ENCODE measurements at places on chromosomes 11 and 22.

DNA sequence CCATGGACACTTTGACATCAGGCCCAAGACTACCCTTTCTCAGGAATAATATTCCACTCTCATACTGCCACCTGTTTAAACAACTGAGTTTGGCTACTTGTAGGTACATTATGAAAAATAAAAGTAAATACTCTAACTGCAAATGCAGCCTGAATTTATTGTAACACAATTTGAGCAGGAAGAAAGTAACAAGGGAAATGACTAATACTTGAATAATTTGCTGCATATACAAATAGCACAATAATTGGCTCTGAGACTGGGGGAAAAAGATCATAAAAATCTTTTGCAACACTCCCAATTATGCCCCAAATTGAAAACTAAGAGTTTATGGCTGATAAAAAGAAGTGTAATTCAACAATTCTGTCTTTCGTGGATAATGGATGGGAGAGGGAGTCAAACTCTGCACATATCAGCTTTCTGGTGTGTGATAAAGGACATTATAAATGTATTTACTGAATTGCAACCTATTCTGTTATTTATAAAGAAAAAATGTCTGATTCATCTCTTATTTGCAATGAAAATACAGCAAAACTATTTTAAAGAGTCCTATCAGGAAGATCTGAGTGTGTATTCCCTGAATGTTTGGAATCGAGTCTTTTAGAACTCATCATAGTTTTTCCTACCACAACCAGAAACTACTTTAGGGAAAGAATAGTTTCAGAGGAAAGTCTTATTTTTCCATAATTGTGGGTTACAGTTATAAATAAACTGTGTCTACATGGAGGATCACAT lies 359.0 kb downstream of the JRKL start:
- peak; percentile 1 for DNase-seq

- DNase-seq: no peak
Observed at GRCh38 chr22:28773461-28773867, 969 bp downstream of the CCDC117 start.

DNA sequence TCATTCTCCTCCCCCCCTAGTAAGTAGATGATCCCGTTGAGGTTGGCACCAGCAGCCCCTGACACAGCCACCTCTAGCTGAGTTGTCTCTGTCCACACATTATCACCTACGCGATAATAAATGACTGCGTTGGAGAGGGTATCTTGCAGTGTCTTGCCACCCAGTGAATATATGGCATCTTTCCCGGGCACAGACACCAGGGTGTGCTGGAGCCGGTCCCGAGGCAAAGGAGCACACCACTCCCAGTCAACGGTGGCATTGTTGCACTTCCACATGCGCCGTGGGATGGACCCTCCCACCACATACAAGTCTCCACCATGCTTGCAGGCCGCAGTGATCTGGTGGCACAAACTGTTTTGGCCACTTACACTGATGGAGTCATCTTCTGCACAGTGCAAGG lies 5.4 kb downstream of the KBTBD4 start:
- no peak for DNase-seq

DNA sequence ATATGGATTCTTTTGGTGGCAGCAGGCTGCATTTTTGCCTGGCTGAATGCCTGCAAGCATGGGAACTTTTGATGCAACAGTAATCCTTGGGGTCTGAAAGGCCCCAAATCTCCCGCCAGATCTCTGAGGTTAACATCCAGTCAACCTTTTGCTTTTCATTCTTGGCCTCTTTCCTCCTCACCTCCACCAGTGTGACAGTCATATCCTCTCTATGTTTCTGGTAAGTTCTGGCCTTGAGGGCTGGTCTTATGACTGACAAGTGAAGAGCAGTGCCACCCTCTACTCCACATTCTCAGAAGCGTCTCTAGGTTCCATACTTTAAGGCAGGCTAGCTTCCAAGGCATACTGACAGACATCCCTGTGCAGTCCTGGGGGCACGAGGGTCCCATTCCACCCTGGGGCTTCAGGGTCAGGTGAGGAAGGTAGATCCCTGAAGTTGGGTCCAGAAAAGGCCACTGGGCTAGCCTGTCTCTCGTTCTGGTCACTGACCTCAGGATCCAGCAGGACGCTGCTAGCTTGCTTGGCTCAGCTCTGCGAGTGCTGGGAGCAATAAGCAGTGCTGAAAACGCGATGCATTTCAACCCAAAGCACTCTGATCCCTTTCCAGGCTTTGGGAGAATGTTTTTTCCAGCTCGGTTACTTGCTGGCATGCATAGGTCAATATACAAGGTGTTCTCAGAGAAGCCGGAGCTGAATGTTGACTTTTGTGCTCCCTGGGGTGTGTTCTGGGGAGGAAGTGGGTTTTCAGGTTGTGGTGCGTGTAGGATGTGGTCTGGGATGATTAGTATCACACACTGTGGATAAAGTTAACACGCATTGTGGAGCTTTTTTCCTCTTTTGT lies 75.2 kb downstream of the PTPRJ start:
- DNase-seq: no peak

GRCh38 chr11:100833276-100833675 lies 146.2 kb downstream of the ARHGAP42 start:
- DNase-seq: no peak

DNA sequence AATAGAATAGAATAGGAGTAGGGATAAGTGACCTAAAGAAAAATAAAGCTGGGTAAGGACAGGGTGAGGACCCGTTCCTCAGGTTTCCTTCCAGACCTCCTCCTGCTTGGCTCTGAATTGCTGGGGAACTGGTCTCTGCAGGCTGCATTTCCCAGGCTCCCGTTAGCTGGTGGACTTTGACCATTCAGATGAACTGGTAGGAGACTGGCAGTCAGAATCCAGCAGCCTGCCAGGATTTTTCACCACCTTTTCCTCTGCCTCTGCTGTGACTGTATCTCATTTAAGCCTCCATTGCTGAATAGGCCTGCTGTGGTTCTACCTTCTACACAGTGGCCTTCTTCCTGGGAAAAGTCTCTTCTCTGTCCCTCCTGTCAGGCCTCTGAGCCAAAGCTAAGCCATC lies 24.6 kb upstream of the SMPD1 start:
- no peak for DNase-seq

DNA sequence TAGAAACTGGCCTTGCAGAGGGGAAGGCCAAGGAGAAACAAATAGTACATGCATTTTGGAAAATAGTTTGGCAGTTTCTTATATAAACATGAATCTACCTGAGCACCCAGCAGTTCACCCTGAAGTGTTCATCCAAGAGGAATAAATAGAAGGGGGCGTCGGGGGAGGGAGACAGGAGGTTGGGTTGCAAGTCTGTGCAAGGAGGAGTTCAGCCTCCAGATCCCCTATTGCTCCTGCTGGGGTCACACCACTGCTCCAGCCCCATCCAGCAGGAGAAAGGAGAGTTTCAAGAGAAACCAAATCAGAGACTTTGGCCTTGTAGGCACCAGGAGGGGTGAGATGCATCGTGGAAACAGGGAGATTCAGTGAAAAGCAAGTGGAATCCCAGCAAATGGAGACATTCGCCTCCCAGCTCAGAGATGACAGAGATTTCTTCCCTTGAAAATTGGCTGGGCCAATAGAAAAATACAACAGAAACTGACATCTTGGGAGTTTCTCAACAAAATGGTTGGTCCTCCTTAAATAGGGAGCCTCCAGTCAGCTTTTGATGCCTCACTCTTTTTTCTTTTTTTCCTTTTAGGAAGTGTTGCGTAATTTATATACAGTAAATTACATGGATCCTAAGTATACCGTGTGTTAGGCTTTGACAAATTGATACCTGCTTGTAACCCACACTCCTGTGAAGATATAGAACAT lies 34.1 kb downstream of the OTOG start:
- DNase-seq: no peak

GRCh38 chr11:64100360-64100759 lies 64.6 kb downstream of the FLRT1 start:
- no peak for DNase-seq

DNA sequence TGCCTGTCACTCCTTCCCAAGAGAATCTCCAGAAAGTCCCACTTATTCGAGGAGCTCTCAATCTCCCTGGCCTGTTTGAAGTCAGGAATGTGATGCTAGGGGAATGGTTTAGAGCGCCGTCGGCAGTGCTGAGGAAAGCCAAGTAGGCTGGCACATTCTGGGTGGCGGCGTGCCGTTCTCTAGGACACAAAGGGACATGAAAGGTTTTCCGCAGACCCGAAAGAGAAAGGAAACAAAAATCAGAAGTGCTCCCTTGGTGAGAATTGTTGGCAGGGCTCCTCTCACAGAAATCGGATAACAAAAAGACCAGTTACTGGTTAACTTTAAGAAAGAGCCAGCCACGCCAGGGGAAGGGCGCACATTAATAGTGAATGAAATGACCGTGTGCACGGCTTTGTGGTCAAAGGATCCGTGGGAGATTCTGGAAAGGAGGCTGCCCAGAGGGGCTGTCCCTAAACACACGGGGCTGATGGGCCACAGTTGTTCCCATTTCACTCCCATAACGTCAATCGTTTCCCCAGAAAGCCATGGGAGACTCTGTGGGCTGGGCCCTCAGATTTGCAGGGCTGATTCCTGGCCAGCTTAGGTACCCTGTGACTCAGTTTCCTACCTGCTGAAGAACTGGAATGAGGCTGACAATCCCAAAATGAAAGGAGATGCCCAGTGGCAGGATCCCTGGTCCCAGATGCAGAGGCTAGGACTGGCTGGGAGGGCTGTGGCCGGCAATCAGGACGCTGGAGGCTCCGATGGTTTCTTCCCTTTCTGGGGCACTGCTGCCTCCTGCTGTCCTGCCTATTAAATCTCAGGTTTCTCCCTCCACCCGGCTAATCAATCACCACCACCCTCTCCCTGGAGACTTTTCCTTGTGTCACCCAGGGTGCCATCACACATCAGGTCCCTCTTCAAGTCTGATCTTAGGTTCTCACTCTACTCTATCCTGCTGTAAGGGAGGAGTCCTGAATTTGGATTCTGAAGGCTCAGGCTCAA lies 82.3 kb downstream of the RCN1 start:
- DNase-seq: peak; percentile 43

- DNase-seq: peak; percentile 38
Observed at GRCh38 chr11:6357222-6357621, 33.1 kb upstream of the SMPD1 start.

DNA sequence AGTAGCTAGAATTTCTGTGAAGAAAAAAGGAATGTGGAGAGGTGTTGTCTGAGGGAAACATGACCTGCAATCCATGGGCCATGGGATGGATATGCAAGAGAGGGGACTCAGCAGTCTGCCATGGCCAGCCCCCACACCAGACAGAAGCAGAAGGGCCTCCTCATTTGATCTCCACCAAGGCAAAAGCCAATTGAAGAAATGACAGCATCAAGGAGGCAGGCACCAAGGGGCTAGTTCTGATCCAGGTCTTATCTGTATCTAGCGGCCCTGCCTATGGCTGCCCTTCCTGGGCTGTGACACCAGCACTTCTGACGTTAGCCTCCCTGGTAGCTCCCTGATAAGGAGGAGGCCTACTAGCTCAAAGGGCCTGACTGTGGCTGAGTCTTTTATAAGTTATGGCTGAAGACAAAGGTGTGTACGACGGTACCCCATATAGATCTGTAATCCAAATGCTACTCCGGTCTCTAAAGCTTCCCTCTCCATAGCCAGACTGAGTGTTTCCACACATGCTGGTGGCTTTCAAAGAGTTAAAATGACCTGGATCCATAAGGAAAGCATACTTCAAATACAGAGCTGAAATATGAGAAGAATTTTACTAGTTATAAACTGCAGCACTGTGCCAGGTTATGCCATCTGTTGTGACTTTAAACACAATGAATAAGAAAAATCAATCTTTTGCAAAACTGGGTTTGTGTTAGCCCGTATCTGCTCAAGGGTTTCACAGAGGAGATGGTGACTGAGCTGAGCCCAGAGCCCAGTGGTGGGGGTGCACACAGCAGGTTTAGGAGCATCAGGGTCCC lies 34.4 kb downstream of the HIRA start:
- DNase-seq: no peak

GRCh38 chr22:30873086-30873650 lies 95.4 kb downstream of the MORC2 start:
- DNase-seq: no peak

GRCh38 chr11:78653294-78653909 lies 78.7 kb upstream of the NARS2 start:
- DNase-seq: no peak

DNA sequence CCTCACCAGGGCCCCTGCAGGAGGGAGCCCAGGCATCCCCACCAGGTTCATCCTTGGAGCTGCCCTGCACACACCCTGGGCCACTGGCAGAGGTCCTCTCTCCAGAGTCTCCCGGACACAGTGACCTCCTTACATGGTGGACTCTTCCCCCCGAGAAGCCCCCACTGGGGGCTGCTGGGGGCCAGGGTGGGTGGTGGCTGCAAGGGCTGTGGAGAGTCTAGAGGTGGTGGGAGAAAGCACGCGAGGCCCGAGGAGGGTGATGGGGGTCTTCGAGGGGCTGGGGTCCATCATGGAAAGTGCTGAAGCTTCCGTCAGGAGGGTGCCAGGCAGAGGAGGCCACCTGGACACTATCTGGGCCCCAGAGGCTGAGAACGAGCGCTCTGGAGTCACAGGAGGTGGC lies 17.6 kb downstream of the PGA5 start:
- DNase-seq: no peak

GRCh38 chr11:124670732-124671131 lies 2.8 kb downstream of the SIAE start:
- no peak for DNase-seq

DNA sequence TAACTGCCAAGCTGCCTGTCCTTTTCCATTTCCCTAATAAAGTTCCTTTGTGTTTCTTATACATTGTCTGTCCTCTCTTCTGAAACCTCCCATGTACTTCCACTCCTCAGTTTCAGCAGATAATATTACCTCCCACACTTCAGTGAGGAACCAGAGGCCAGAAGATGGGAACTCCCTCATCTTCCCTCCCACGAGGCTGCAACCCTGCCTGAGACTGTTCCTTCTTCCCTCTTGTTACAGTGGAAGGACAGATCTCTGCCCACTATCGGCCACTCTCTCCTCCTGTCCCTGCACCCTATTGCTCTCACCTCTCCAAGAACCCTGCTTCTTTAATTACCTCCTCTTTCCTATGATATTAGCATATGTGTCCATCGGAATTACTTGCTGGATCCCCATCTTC lies 38.1 kb upstream of the SWAP70 start:
- no peak for DNase-seq

DNA sequence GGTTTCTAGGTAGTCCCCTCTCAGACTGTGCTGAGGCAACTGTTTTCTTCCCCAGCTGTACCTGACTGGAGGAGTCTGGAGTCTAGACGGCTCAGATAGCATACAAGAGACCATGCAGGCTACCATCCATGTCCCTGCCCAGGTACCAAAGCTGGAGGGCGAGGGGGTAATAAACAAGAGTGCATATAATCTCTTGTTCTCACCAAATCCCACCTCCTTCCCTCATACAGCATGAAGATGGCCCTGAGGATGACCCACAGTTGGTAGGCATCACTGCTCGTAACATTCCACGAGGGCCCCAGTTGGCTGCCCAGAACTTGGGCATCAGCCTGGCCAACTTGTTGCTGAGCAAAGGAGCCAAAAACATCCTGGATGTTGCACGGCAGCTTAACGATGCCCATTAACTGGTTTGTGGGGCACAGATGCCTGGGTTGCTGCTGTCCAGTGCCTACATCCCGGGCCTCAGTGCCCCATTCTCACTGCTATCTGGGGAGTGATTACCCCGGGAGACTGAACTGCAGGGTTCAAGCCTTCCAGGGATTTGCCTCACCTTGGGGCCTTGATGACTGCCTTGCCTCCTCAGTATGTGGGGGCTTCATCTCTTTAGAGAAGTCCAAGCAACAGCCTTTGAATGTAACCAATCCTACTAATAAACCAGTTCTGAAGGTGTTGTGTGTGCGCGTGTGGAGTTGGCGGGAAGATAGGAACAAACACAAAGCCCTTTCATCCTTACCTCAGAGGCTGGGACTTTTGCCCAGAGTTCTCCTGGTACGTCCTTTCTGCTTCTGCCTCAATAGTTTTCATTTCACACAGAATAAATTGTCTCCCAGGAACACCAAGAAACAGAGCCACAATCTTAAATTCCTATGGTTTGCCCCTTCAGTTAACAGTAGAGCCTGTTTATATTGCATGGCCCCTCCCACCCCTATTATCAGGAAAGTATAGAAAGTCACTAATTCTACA lies 8.5 kb downstream of the HMBS start:
- DNase-seq: no peak

Measured in muscle of arm (tissue), 14 donors.